ENCODE measurements at places on chromosomes 1 and 21. TPM values are rescaled to one million over a fixed set of nuclear protein-coding genes. Genes with fewer than 3 reads are reported as not detected.

GRCh38 chr1:107572674-107573211, 392.2 kb downstream of the VAV3 start:
- no peak for DNase-seq

DNA sequence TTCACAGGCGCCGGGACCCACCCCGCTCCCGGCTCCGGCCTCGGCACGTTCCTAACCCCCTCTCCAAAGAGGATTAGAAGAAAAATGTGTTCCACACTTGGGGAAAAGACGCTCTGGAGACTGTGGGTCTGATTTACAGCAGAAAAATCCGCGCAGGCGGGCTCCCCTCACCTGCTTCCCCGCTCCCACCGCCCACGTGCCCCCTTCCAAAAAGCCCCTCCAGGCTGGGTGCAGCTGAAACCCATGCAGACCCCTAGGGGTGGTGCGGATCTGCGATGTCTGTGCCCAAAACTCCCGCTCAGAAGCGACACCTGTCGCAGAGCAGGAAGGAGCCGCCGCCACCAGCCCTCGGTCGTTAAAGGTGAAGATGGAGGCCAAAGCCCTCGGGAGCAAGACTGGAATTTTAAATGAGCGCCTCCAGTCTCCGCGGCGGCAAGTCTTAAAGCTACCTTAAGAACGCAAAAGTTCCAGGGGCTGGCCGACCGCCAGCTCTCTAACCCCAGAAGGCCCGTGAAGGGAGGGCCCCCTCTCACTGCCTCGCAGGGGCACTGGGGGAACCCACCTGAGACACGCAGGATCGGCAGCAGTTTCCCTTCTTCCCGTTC, 688 bp upstream of the CHD5 start:
- DNase-seq, result no peak

ARHGAP30 gene
- total RNA-seq, result 149 TPM

GRCh38 chr1:42551180-42551579, 88.1 kb downstream of the CCDC30 start:
- no peak for DNase-seq

GRCh38 chr1:241635556-241636152, 4.5 kb downstream of the CHML start:
- no peak for DNase-seq

TFF3 gene
- total RNA-seq, result not detected

DNA sequence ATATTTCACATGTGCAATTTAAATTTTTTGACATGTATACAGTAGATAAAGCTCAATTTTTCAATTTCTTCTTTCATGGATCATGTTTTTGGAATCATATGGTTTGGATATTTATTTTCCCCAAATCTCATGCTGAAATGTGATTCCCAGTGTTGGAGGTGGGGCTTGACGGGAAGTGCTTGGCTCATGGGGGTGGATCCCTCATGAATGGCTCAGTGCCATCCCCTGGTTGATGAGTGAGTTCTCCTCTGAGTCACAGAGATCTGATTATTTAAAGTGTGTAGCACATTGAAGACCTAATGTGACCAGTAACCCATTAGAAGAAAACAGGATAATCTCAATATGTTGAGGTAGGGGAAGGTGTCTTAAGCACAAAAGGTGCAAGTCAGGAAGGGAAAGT, 9.1 kb upstream of the IFI16 start:
- no peak for DNase-seq

GFI1 gene
- total RNA-seq, result 74.6 TPM

GRCh38 chr1:77056525-77056924, 162.7 kb downstream of the PIGK start:
- DNase-seq, result no peak

Data from CD8-positive, alpha-beta memory T cell (primary cell).